ENCODE measurements at places on chromosomes 2 and 18.

GRCh38 chr2:20349513-20349921 is 1.1 kb downstream of the PUM2 start:
- no peak for DNase-seq

DNA sequence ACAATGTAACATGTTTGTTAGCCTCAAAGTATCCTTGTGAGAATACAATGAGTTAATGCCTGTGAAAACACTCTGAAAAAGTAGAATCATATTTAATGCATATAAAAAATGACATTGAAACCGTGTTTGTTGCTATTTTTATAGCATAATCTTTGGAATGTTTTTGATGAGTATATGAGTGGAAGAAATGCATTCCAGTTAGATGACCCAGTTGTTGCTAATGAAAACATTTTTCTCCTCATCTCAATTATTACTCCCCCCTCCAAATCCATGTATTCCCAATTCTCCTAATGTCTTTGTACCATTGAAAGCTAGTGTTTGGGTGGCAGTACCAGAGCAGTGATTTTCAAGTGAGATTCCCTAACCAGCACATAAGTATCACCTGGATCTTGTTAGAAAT is 67.1 kb upstream of the DSEL start:
- no peak for DNase-seq

- DNase-seq = no peak
Measured at GRCh38 chr2:209411718-209412117, 12.1 kb upstream of the MAP2 start.

DNA sequence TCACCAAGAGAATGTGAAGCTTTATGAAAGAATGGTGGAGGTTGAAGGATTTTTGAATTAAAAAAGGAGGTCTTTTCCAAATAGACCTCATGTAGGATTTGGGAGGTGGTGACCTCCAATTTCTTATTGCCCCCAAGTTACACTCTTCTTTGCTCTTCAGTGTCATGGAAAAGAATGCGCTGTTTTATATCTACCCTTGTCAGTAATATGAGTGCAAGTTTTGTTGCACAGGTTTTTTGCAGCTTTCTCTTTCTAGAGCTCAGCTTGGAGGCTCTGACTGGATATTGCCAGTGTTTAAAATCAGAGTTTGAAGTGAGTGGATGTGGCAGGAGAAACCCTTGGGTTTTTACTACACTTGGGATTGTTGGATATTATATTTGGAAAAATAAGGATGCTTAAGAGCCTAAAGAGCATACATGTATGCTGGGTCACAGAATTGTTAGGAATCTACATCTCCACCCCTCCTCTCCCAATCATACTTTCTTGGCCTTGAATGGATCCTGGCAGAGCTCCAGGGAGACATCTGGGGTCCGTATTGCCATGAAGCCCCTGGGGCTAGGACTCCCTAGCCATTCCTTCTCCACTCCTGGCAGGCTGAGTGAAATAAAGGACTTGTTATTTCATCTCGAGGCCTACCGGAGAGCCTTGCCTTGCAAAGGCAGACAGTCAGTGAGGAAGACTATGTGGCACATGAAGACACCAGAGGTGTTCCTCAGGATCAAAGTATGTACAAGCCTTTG is 43.8 kb downstream of the APOB start:
- DNase-seq = no peak

DNA sequence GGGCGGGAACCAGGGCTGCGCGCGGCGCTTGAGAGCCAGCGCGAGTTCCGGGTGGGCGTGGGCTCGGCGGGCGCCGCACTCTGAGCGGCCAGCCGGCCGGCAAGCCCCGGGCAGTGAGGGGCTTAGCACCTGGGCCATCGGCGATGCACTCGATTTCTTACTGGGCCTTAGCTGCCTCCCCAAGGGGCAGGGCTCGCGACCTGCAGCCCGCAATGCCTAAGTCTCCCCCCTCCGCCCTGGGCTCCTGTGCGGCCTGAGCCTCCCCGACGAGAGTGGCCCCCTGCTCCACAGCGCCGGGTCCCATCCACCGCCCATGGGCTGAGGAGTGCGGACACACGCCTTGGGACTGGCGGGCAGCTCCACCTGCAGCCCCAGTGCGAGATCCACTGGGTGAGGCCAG is 36.5 kb upstream of the MAP2 start:
- DNase-seq = no peak

DNA sequence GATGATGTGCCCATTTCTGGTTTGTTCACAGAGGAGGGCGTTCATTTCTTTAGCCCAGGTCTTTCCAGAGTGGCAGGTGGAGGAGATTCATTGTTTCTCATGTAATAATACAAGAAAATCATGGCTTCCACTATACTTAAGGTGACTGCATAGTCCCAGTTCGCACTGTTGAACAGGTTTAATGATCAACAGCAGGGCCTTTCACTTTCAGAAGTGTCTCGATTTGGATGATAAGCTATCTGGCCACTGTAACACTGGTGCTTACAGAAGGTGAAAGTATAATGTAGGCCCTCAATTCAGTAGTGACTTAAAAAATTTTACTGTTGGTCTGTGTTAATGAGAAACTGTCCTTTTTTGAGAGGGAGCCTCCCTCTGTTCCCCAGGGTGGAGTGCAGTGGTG is 1.4 kb downstream of the RMC1 start:
- DNase-seq = no peak

DNA sequence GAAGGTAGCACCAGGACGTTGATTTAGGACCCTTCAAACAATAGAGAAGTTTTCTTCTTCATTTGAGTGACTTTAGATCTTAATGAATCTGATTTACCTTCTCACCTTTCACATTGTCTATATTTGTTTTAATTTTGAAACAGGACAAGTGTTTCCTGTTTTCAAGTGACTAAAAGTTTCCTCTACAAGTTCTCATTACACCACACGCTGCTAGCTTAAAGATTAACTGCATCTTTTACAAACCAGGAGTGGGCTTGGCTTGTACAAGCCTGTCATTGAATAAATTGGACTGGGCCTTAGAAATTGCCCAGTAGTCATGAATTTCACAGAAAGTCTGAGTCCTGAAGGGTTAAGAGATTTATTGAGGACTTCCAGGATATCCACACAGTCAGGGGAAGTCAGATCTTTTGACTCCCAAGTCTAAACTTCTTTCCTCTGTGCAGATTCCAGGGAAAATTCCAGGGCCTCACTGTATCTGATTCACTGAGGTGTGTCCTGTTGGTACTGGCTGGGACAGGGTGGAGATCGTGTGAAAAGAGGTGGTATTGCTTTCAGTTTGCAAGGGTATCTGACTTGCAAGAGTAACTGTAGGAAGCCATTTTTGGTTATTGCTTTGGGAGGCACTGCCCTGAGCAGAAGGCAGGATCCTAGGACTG is 3.4 kb downstream of the SGPP2 start:
- DNase-seq = no peak

GRCh38 chr2:20571231-20571630 is 79.7 kb downstream of the HS1BP3 start:
- DNase-seq = no peak

- DNase-seq = no peak
Measured at GRCh38 chr18:45359275-45360009, 255.8 kb upstream of the SLC14A2 start.

GRCh38 chr2:98530114-98530513 is 78.2 kb downstream of the COA5 start:
- DNase-seq = no peak

GRCh38 chr2:28855193-28855592 is 14.9 kb downstream of the TRMT61B start:
- no peak for DNase-seq

GRCh38 chr2:31151501-31151900 is 13.3 kb upstream of the GALNT14 start:
- no peak for DNase-seq

DNA sequence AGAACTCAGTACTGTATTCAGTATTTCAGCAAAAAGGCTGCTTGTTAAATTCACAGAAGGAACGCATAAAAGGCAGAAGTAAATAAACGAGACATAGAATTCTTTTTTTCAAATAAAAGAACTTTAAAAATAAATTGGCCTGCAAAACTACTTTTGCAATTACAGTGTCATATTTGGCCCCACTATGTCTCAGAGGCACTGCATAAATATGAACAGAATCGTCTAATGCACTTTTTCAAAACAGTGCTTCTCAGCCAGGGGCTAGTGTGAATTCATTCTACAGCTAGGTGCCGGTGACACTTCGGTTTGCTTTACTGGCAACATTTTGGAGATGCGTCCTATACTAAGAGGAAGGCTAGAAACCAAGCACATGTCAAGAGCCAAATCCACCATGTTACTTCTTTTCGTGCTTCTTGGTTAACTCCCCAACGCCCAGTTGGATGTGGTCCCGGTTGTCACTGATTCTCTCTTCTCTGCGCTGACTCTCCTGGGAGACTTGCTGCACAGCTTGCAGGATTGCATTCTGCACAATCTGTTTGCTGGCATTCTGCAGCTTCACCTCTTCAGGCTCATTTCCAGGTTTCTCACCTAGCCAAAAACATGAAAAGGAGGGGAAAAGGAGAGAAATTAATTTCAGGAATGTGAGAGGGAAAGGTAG is 51.8 kb downstream of the AKAIN1 start:
- DNase-seq = no peak

DNA sequence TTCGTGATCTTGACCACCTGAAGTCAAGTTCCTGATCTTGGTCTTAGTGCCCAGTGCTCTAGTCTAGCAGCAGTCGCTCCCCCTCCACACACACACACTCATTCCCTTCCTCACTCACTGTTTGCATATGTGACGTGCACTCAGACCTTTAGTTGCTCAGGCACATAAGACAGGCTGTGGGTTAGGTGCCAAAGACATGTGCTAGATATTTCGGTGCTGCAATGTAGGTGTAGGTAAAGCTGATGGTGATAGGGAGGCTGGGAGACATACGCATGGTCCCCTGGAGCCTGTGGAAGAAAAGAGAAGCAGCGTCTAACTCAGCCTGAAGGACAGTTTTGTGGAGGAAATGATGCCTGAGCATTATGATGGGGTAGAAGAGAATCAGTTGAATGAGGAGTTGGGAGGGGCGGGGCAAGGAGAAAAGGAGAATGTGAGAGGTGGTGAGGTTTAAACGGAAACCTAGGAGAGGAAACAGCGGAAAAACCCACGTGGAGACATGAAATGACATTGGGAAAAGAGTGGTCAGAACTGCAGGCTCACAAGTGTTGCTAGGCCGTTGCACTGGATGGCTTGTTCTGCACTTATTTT is 3.8 kb downstream of the TTC39C start:
- no peak for DNase-seq

DNA sequence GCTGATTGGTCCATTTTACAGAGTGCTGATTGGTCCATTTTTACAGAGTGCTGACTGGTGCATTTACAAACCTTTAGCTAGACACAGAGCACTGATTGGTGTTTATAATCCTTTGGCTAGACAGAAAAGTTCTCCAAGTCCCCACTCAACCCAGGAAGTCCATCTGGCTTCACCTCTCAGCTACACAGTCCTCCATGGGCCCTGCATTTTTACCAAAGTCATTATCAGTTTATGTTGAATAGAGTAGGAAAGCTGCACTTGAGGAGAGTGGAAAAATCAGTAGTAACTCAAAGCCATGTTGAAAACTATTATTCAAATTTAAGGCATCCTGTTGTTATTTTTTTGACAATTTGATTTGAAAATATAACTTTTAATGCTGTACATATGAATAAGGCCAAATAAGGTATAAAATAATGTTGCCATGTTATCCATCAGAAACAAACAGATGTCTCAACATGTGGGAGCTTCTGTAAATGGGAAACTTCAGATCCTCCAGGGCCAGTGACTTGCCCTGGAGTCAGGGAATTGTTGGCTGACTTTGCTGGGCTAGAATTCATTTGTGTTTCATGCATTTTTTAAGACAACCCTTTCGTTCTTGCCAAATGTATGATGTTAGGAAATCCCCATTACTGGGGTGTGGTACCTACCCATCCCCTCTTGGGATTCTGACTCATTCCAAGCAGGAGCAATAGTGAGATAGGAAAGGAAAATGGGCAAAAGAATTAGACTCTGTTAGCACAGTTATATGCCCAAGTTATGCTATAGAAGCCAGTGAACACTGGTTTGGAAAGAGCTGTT is 37.8 kb upstream of the CCDC195 start:
- DNase-seq = no peak

DNA sequence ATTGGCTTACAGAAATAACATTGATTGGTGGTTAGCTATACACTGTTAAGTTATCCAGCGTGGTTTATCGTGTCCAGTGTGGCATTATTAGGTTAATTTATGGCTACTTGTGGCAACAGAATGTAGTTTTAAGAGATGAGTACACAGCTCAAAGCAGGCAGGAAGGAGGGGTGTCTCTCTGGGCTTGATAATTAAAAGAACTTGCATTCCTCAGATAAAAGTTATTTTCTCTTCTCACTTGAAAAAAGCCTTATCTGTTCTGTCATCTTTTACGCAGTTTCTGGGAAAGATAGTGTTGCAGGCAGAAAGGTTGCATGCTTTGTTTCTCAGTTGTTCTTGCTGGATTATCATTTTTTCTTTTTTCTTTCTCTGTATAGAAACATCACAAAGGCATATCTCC is 154.4 kb upstream of the COL3A1 start:
- no peak for DNase-seq
